CD4-positive, alpha-beta T cell (primary cell): ENCODE measurements at places on chromosomes 16 and 17.

GRCh38 chr16:23433261-23433920, 19.6 kb downstream of the COG7 start:
- H3K27ac ChIP-seq: no peak overlapping the region
- H3K27me3 ChIP-seq: no peaks in the 10 kb centered on the region
- H3K36me3 ChIP-seq: peaks cover 51% of the 10 kb centered on the region

DNA sequence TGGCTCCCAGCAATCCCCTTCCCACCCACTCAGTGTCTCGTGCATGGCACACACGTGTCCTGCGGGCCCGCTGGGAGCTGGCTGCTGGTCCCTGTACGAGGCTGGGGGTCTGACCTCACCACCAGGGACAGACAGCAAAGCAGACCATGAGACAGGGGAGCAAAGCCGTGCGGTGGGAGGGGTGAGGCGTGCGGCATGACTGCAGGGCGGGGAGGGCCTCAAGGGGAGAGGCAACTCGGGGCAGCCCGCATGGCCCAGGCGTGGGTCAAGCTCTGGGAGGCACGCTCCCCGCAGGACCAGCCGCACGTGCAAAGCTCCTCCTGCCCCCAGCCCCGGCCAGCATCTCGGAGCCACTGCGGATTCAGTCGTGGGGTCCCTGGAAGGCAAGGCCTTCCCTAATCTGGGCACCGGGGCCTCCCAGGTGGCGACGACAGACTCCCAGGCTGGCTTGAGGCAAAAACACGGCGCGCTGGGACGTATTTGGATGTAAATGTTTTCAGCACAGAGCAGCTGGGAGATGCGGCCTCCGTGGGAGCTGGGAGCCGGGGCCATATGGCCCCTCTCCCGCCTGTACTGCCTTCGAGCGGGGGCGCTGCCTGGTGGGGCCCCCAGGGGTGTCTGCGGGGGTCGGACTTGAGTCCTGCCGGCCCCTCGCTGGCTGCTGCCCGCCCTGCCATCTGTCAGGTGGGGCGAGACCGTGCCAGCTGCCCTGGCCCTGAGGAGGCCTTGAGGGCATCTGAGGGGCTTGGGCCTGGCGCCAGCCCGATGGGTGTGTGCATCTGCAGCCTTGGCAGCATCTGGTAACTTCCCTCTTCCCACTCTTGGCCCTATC, 12.2 kb upstream of the CBFA2T3 start:
- H3K4me1 ChIP-seq: peaks cover 16% of the 10 kb centered on the region
- no peak for DNase-seq

- DNase-seq: no peak
- H3K4me1 ChIP-seq: no peaks in the 10 kb centered on the region
- H3K27ac ChIP-seq: no peak overlapping the region
- H3K36me3 ChIP-seq: peaks cover 12% of the 10 kb centered on the region
- no peaks in the 10 kb centered on the region for H3K27me3 ChIP-seq
Observed at GRCh38 chr17:57388131-57388725, 131.9 kb downstream of the MSI2 start.

GRCh38 chr16:81189100-81189664, 49.3 kb upstream of the BCO1 start:
- H3K4me1 ChIP-seq: no peaks in the 10 kb centered on the region
- no peaks in the 10 kb centered on the region for H3K27me3 ChIP-seq
- no peaks in the 10 kb centered on the region for H3K36me3 ChIP-seq
- no peak overlapping the region for H3K27ac ChIP-seq
- no peak overlapping the region for H3K4me3 ChIP-seq
- no peak for DNase-seq

DNA sequence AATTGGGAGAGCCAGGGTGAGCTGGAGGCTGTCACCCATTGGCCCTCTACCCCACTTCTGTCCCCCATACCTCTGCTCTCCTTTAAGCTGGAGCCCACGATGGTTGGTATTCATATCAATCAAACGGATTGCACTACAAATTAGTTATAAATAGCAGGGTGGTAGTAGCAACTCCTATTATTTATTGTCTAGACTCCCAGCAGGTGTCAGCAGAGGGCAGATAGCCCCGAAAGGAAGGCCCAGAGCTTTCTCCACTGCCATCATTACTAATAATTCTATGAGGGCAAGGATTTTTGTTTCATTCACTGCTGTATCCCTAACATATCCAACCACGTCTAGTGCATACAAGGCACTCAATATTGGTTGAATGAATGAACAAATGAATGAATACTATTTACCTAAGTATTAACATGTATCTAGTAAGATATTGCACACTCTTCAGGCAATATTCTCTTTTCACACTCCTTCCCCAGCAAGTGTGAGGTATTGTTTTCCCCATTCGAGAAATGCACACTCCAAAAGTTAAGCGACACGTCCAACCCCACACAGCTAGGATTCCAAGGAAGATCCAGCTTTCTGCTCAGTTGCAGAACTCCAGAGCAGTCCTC, 6.3 kb downstream of the C17orf50 start:
- H3K27me3 ChIP-seq: no peaks in the 10 kb centered on the region
- peaks cover 12% of the 10 kb centered on the region for H3K4me1 ChIP-seq
- no peaks in the 10 kb centered on the region for H3K36me3 ChIP-seq

DNA sequence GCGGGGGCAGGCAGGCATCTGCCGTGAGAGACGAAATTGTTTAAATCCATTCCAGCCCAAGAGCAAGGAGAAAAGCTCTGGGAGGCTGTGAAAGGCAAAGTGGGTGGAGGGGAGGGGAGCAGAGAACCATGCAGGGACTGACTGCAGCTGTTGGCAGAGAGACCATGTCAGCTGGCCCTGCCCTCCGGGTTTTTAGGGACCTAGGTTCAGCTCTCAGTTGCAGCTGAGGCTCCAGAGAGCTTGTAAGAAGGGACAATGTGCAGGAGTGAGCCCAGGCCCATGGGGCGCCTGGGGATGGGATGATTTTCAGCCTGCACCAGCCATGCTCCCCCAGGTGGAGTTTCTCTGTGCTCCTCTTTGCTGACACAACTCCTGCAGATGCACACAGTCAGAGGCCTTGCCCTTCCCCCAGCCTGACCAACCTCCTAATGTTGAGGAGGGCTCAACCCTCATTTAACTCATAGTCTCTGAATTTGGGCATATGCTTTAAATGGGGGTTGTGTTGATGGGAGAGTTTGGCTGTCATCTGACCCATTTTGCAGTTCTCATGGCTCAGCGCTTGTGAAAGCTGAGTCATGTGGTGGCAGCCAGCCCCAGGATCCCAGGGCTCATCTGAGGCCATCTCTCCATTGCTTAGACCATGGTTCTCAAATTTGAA, 70.9 kb downstream of the PLXDC1 start:
- H3K27me3 ChIP-seq: no peaks in the 10 kb centered on the region
- no peak for DNase-seq
- peaks cover 7% of the 10 kb centered on the region for H3K36me3 ChIP-seq
- H3K4me3 ChIP-seq: no peak overlapping the region
- no peak overlapping the region for H3K27ac ChIP-seq
- no peaks in the 10 kb centered on the region for H3K4me1 ChIP-seq

DNA sequence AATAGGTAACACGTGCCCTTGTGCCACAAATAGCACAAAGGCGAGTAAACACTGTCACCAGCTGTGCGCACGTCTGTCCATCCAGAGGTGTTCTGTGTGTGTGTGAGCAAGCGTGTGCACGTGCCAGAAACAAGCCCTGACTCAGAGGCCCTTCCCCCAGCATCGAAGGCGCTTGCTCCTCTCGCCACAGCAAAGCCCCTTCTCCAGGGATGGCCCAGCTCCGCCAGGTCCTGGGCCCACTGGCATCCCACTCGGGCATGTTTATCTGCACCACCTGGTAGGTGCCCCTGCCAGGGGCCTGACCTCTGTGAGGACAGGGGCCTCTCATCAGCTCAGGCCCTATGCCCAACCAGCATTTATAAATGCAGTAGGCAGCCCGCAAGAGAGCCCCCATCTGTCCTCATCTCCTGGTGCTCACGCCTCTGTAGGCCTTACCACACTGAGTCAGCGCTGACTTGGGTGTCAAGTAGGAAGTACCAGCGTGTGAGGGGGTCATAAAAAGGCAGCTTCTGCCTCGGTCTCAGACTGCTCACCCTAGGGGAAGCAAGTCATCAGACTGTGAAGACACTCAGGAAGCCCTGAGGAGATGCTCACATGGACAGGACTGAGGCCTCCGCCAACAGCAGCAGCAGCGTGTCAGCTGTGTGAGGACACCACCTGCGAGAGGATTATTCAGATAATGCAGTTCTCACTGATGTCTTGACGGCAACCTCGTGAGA, 10.8 kb downstream of the TMEM235 start:
- H3K36me3 ChIP-seq: no peaks in the 10 kb centered on the region
- DNase-seq: peak; percentile 60
- H3K27ac ChIP-seq: no peak overlapping the region
- H3K4me1 ChIP-seq: no peaks in the 10 kb centered on the region
- H3K4me3 ChIP-seq: no peak overlapping the region

- H3K36me3 ChIP-seq: peaks cover 18% of the 10 kb centered on the region
- no peak for DNase-seq
- H3K27me3 ChIP-seq: no peaks in the 10 kb centered on the region
- no peak overlapping the region for H3K4me3 ChIP-seq
Observed at GRCh38 chr17:1446201-1446600, 9.8 kb downstream of the CRK start.

DNA sequence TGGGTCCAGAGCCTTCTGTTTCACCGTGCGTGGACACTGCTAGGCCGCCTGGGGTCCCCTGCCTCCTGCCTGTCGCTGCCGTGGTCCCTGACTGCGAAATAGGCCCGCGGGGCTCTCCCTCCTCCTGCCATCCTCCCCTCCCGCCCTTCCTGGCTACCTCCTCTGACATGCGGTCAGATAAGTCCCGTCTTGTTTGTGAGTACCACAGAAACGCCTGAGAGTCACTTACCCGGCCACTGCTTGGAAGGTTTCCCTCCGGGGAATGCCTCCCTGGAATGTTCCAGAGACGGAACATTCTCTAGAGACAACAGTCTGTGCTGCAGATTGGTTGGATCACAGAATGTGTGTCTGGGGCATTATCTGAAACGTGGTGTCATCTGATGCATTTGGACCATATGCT, 22.7 kb downstream of the CIBAR2 start:
- H3K27me3 ChIP-seq: no peaks in the 10 kb centered on the region
- DNase-seq: no peak

- no peak for DNase-seq
- no peaks in the 10 kb centered on the region for H3K4me1 ChIP-seq
- no peak overlapping the region for H3K4me3 ChIP-seq
- no peaks in the 10 kb centered on the region for H3K36me3 ChIP-seq
- H3K27ac ChIP-seq: no peak overlapping the region
Observed at GRCh38 chr16:68493412-68494070, 45.2 kb upstream of the SMPD3 start.

DNA sequence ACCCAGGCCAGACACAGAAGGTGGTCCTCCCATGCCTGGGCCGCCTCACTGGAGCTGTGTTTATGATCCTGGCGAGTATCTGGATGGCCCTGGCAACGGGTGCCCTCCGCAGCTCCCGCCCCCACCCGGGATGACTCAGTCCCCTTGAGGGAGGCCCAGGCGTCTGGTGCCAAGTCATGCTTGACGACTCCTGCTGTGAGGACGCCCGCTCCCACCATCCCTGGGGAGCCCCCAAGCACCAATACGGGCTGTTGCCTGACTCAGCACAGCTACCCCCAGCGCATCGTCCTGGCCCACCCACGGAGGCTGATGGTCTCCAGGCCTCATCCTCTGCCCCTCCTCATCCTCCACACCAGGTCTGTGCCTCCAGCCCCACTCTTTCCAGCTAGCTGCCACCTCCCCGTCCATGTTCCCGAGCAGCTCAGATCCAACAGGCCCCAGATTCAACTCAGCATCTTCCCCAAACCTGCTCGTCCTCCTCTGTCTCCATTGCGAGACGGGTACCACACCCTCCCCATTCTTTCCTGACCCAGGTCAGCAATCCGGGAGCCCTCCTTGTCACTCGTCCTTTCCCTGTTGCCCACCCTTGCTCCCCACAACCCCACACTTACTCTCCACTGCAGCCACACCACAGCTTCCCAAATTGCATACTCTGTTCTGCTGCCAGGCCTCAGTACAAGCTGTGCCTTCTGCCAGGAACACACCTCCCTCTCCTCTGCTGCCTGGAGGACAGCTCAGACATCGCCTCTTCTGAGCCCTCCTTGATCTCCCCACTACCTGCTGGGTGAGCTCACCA, 2.6 kb downstream of the CAMKK1 start:
- H3K36me3 ChIP-seq: peaks cover 4% of the 10 kb centered on the region
- H3K27ac ChIP-seq: no peak overlapping the region
- no peak for DNase-seq
- H3K4me3 ChIP-seq: no peak overlapping the region
- H3K4me1 ChIP-seq: peaks cover 57% of the 10 kb centered on the region
- no peaks in the 10 kb centered on the region for H3K27me3 ChIP-seq

DNA sequence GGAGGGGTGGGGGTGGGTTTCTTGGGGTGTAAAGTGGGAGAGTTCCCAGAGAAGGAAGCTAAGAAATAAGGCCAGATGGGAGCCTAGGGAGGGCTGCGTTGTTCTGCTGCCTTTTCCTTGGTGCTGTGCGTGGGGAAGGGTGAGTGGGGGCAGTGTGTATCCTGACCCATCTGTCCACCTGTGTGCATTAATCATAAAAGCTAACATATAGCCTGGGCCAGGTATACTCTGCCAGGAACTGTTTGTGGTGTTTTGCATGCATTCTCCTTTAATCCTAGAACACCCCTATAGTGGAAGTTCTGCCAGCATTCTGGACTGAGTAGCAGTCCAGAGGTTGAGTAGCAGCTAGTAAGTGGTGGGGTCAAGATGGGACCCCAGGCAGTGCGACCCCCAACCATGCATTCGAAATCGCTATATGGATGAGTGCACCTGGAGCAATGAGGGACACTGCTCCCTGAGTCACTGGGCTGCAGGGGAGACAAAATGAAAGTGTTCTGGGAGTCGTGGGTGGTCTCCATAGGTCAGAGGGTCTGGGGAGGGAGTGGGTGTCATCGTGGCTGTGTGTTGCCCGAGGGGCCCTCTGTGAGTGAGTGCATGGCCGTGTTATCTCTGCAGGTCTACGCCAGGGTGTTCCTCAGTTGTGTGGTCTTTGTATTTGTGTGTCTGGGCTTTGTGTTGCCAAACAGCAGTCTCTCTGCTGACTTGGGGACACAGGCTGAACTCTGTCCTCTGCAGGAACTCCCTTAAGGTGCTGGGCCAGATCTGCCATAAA, 1.3 kb downstream of the ERBB2 start:
- H3K4me1 ChIP-seq: peaks cover 15% of the 10 kb centered on the region
- H3K27me3 ChIP-seq: peaks cover 33% of the 10 kb centered on the region
- H3K27ac ChIP-seq: no peak overlapping the region
- H3K4me3 ChIP-seq: no peak overlapping the region

DNA sequence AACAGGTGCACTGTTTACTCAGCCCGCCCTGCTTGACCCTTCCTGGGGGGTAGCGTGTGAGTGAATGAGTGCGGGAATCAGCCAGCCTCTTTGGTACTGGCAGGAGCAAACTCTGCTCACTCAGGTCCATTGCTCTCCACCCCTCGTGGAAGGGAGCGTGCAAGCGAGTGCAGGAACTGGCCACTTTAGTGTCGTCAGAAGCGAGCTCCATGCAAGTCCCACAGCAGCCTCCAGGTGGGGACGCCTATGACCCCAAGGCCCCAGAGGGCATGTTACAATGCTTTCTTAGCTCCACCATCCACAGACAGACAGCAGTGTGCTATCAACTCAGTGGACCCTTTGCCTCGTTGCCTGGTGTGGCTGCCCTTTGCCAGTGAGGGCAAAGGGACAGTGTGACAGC, 1025.1 kb upstream of the CDH8 start:
- H3K4me1 ChIP-seq: no peaks in the 10 kb centered on the region
- DNase-seq: no peak
- no peak overlapping the region for H3K4me3 ChIP-seq
- H3K27ac ChIP-seq: no peak overlapping the region
- no peaks in the 10 kb centered on the region for H3K27me3 ChIP-seq
